ENCODE measurements at places on chromosomes 5 and 9.

DNA sequence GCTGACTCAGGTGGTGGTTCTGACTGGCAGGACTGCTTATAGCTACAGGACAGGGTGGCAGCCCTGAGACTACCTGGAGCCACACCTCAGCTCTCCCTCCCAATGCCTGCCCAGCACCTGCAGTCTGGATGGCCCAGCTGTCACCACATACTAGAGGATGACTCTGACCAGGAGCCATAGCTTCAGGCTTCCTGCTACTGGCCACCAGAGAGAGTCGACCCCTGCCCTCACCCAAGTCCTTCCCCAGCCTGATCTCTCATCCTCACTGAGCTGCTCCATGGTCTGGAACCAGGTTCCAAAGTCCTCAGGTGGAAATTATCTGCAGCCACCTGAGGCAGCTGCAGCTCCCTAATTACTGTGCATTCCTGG is 25.6 kb upstream of the TDRD7 start:
- DNase-seq, result no peak

DNA sequence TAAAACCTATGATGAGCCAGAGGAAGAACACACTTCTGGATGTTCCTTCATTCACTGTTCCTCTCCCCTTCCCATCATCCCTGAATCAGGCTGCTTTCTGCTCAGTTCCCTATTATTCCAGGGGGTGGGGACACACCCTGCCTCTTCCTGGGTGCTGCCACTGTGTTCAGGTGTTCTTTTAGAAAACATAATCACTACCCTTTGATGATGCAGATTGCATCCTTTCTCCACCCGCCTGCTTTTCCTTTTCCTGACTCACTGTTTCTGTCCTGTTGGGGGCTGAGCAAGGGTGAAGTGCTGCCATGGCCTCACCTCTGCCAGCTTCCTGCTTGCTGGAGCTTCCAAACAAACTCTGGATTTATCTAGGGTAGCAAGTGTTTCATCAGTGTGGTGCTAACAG is 331.9 kb upstream of the GRIA1 start:
- DNase-seq, result peak; percentile 3

DNA sequence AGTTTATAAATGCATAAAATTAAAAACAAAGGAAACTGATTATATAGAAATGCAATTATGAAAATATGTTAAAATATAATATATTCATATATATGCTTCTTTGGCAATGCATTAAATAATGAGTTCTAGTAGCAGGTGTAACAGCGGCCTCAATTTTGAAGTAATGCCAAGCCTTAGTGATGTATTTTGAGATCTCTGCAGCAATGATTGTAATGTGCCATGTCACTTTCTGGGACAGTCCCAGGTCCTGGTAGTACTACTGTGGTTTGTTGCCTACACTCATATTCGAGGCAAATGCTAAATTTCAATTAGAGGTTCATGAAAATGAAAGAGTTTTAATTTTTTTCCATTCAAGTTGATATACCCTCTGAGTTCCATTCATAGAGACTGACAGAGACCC is 75.8 kb upstream of the ORM1 start:
- no peak for DNase-seq

GRCh38 chr9:87152256-87152655 is 204.9 kb upstream of the GAS1 start:
- DNase-seq, result no peak

- DNase-seq, result no peak
Measured at GRCh38 chr5:78289911-78290310, 4.6 kb downstream of the AP3B1 start.

DNA sequence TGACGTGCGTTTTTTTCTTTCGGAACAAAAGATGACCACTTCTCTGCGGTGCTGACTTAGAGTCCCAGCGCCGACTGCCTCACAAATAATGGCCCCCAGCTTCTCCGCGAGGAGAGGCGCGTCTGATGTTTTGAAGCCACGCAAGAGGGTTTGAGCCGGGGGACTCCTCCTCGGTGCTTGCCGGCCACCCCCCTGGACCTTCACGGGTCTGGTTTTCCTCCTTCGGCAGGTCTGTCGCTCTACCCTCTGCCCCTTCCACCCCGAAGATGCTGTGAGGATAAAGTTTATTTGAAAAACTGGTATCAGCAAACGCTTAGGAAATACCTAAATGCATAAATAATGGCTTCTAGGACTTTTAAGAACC is 584 bp downstream of the USP20 start:
- DNase-seq, result no peak

DNA sequence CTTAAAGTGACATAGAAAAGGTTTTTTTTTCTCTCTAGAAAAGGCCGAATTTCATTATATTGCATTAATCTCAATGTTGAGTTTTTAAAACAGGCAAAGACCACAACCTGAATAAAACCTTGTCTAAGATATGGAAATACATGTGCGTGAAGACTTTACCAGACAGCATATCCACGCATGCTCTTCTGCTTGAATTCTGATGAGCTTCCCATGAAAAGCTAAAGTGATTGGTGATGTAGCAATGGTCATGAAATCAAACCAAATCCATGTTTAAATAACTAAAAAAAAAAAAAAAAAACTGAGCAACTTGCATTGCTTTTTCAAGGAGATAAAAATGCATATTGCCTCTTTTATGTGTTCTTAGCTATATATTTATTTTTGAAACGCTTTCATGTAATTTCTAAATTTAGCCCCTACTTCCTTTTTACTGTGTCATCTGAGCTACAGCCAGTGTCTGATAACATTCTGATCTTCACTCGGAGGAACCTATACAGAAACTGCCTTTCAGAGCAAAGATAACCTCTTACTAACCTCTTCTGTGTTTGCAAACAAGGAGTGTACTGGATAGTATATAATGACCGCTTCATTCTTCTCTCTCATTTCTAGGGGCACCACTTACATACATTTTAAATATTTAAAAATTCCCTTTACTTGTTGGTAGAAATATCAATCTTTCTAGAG is 179.1 kb upstream of the GNA14 start:
- DNase-seq, result no peak

DNA sequence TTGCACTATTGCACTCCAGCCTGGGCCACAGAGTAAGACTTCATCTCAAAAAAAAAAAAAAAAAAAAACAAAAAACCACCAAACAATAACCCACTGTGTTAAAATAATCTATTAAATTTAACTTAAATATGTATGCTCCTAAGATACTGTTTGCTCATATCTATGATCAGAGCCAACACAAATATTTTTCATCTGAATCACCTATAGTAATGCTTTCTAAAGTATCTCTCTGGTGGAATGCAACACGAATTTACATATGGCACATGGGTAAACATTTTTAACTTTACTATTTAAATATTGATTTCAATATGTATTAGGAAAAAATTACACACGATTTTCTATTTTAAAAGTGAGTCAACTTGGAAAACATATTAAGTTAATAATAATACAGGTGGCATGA is 196.4 kb downstream of the RFX3 start:
- DNase-seq, result no peak

DNA sequence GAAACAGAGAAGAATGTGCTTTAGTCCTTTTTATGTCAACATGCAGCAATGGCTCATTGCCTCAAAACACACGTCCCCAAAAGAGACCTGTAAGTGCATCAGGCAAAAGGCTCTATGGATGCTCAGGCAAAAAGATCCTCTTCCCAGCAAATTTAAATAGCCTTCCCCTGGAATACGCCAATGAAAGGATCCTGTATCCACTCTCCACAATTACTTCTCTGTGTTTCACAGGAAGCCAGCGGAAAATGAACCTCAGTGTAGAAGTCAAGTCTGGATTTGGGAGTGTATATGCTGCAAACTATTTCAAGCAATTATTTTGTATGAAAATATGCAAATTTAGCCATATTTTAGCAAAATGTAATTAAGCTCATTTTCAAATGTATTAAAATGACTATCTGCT is 217.9 kb downstream of the EPB41L4A start:
- DNase-seq, result no peak

DNA sequence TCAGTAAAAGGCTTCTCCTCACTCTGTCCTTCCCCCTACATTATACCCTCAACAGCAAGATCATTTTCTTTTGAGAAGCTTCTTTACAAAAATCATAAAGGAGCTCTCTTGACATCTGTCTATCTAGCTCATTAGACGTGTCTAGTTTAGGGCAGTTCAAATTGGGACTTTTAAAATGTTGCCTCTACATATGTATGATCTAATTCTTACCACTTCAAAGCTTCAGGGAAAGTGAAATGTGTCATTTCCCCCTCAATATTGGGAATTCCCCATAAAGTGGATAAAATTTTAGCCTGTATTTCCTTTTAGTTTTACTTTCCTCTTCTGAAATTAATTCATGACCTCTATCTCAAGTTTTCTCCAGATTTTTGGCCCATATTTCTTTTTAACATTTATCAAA is 323.7 kb downstream of the ARRDC3 start:
- peak; percentile 61 for DNase-seq

DNA sequence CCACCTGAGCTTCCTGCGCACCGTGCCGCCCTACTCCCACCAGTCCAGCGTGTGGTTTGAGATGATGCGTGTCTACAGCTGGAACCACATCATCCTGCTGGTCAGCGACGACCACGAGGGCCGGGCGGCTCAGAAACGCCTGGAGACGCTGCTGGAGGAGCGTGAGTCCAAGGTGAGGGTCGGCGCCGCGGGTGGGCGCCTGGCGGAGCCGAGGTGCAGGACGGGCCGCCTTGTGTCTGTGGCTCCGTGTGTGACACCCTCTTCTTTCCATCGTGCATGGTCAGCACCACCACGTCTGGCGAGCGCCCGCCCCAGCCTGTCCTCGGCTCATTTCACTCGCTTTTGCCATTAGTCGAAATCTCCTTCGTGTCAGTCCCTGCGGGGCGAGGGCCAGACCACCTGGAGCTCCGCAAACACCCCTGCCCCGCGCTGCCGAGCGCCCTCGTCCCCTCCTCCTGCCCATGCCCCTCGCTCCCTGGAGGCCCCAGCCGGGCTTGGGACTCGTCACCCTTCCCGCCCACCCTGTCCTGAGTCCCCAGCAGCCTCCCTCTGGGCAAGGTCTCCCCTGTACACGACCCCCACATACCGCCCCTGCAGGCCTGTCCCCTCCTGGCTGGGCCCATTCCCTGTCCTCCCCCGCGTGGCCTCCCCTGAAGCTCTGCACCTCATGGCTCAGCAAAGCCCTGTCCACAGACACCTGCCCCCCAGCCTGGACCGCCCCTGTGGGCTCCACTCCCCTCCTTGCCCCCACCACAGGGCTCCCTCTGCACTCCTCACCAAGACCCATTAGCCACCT is 7.0 kb downstream of the GRIN1 start:
- no peak for DNase-seq

- DNase-seq, result no peak
Measured at GRCh38 chr5:122694884-122695283, 80.0 kb upstream of the SNX2 start.

DNA sequence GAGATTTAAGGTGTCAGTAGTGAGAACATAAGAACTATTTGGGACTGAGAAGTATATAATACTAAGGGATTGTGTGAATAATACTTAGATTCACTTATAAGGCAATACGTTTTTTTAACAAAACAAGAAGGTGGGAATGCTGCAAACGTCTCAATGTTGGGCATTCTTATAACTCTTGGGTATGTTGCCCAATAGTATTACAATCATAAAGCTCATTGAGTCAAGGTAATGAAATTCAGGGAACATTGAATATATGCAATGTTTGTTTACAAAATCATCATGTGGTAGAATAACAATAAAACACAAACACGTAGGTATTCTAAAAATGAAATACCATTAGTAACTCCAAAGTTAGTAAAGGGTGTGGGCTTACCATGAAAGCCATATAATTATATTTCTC is 400.7 kb downstream of the KIAA0825 start:
- DNase-seq, result no peak

DNA sequence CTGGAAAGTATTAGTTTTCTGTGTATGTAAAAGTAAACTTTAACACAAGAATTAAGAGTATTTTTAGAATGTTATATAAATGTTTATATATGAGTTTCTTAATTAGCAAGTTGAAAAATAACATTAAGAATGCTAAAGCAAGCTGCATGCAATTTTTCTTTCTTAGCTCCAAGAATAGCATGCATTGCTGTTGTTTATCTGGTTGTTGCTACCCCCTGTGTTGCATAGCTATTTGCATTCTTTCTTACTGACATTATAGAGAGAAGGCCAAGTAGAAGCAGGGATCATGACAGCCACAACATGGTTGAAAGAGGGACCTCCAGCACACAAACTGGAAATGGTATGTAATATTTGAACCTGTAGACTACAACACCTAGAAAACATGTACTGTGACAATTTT is 94.8 kb downstream of the ERCC6L2 start:
- DNase-seq, result no peak

GRCh38 chr5:72234265-72234700 is 85.8 kb downstream of the MRPS27 start:
- DNase-seq, result peak; percentile 91

DNA sequence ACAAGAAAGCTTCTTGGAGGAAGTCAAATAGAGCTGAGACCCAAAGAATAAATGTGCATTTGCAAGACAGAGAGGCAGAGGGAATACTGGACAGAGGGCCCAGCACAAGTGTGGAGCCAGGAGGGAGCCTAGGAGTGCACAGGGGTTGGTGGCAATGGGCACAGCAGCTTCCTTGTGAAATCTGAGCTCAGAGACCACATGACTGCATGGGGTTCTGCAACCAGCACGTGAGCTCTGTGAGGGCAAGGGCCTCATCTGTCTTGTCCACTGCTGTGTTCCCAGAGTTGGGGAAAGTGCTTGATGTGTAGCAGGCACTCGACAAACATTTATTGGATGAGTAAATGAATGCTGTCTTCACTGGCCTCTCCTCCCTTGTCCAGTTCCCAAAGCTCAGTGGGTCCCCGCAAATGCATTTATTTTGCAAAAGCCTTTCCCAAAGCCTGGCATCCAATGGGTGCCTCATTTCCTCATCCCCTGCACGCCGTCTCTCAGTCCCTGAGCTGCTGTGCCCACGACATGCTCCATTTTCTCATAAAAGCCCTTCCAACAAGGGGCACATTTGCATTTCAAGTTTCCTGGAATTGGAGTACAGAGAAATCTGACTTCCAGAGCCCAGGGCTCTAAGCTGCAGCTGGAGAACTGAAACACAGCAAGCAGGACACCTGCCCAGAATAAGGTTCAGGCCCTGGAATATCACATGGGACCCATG is 58.5 kb downstream of the KCNIP1 start:
- no peak for DNase-seq

- DNase-seq, result no peak
Measured at GRCh38 chr9:35958104-35958837, at the start of gene OR2S2. Gene OR2S2 (minus strand): TSS chr9:35958154. CDS start chr9:35958098, 56 bp downstream.

DNA sequence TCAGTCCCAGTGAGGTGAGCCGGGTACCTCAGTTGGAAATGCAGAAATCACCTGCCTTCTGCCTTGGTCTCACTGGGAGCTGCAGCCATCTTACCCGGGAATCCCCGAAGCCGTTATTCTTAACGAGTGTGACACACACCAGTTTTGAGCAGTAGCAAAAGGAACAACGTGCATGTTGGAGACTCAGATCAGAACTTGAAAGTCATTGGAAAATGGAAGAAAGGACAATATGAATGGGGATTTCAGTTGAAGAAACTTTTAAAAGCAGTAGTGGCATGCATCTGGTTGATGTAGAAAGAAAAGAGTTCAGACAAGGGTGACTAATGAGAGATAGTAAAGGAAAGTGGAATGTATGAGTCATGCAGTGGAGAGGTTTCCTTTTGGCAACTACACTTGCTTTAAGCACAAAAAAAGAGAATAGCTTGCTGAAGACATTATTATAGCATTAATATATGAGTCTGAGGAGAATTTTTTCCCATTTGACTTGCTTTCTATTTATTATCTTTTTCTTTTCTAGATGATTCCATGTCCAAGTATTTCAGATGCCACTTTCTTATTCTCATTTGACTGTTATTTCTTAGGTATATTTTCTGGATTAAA is 44.4 kb upstream of the ANKDD1B start:
- DNase-seq, result peak; percentile 93
